Panc1 (cell line): ENCODE measurements at places on chromosomes 13 and 19. TPM values are rescaled to one million over a fixed set of nuclear protein-coding genes. Genes with fewer than 3 reads are reported as not detected.

- no peak overlapping the region for H3K27ac ChIP-seq
- no peaks in the 10 kb centered on the region for H3K27me3 ChIP-seq
- DNase-seq = no peak
These were observed 8.0 kb downstream of the TJP3 start for GRCh38 chr19:3716147-3716668.

ZNF709 gene
- total RNA-seq = 4.0 TPM

- H3K4me1 ChIP-seq = peaks cover 5% of the 10 kb centered on the region
- H3K4me3 ChIP-seq = peak overlapping the region; percentile 69; the same call in 1 of the 2 replicates
- H3K27ac ChIP-seq = peak overlapping the region; percentile 46
These were observed 1.4 kb upstream of the RAB20 start for GRCh38 chr13:110562696-110563462.

PSG6 gene
- not detected for total RNA-seq

SHANK1 gene
- not detected for total RNA-seq

FXYD1 gene
- not detected for total RNA-seq

DNA sequence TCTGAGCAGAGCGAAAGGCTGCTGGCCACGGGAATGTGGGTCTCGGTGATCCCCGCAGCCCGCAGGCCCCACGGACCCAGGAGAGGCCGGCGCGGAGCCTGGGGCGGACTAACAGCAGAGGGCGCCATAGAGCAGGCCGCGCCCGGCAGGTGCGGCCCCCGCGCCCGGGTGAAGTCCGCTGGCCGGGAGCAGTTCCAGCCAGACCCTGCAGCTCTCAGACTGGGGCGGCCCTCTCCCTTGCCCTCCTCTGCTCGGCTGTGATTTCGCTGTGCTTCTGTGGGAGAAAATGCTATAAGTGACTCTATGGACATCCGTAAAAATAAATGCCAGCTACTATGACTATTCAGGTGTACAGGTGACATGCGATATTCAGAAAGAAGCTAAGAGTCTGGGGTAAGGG lies 37.7 kb downstream of the GSX1 start:
- H3K4me1 ChIP-seq = peaks cover 6% of the 10 kb centered on the region
- H3K27me3 ChIP-seq = no peaks in the 10 kb centered on the region
- H3K4me3 ChIP-seq = peak overlapping the region; percentile 34
- no peak for DNase-seq

- no peaks in the 10 kb centered on the region for H3K27me3 ChIP-seq
- DNase-seq = no peak
- H3K4me1 ChIP-seq = no peaks in the 10 kb centered on the region
These were observed 62.9 kb downstream of the NHLRC3 start for GRCh38 chr13:39100996-39101738.

LGALS14 gene
- not detected for total RNA-seq

MEF2B gene
- 1.1 TPM for total RNA-seq

GRCh38 chr19:33416307-33417215 lies 43.1 kb downstream of the CEBPG start:
- H3K27ac ChIP-seq = no peak overlapping the region
- DNase-seq = no peak
- H3K4me1 ChIP-seq = peaks cover 4% of the 10 kb centered on the region; the same call in 1 of the 2 replicates

GRCh38 chr19:49428547-49429451 lies 3.6 kb downstream of the GFY start:
- no peak for DNase-seq
- H3K27me3 ChIP-seq = no peaks in the 10 kb centered on the region; the same call in 1 of the 2 replicates
- no peak overlapping the region for H3K27ac ChIP-seq
- no peak overlapping the region for H3K4me3 ChIP-seq
